Stimulated activated CD8-positive, alpha-beta memory T cell treated with anti-CD3 and anti-CD28 coated beads, Interleukin-2, amount 100 ng/mL, for 1 hour (primary cell): ENCODE measurements at places on chromosomes 7 and 10.

GRCh38 chr10:24307696-24308485, 99.0 kb downstream of the KIAA1217 start:
- no peak for DNase-seq

DNA sequence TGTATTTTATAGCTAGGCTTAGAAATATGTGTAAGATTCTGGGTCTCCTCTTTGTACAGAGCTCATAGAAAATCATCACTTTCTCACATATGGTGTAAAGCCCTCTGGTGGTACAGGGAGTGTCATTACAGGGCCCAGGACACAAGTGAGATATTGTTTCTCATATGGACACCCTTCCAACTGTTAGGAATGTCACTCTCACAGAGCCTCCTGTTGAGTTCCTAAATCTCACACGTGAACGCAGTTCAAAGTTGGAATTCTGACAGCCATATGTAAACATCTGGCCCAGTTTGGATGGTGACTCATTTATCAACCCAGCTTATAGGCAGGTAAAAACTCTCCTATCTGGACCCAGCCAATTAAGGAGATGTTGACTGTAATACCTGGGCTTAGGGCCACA, 35.4 kb upstream of the ZNF107 start:
- DNase-seq, result no peak

- DNase-seq, result no peak
These were observed 22.2 kb downstream of the CDNF start for GRCh38 chr10:14815681-14816080.

GRCh38 chr7:32070406-32071360, at the start of gene PDE1C:
Gene PDE1C (minus strand): TSS chr7:32070407.
- DNase-seq, result no peak

GRCh38 chr10:102801496-102801895, 35.7 kb downstream of the CYP17A1 start:
- no peak for DNase-seq

- DNase-seq, result no peak
These were observed 1.9 kb upstream of the PAX4 start for GRCh38 chr7:127619681-127620405.

DNA sequence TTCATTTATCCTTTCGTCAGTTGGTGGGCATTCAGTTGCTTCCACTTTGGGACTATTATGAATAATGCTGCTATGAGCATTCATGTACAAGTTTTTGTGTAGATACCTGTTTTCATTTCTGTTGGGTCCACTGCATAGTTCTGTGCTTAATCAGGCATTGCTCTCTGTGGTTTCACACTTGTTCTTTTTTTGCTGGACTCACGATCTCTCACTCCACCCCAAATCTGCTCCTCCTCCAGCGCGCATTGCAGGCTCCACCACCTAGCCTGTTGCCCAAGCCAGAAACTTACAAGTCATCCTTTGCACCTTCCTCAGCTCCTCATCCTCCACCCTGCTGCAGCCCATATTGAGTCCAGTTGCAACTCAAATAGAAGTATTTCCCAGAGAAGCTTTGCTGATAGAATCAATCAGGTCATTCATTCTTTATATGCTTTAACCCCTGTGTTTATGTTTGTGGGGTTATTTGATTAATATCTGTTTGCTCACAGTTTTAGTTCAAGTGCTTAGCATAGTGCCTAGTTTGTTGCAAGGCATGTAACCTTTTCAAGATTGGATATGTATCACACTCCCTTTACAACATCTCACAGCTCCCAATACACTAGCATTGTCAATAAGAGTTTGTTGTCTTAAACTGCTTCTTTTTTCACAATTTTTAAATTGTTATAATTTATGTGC, 16.6 kb upstream of the AFAP1L2 start:
- DNase-seq, result no peak

GRCh38 chr7:36925691-36926090, 201.4 kb upstream of the AOAH start:
- no peak for DNase-seq

DNA sequence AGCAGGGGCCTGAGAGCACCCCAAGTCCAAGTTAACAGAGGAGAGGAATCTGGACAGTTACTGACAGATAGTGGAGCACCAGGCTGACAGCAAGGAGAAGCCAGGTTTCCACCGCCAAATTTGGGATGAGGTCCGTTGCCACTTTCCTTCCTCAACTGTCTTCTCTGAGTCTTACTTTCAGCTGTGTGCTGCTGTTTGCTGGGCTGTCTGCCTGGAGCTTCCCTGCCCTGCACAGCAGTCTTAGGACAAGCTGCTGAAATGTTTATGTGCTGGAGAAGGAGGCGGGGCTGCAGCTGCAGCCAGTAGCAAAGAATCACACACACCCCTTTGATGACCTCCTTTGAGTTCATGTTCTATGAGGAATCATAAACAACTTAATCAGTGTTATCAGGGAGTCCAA, 17.4 kb upstream of the CYP3A7 start:
- no peak for DNase-seq

- DNase-seq, result no peak
These were observed 31.6 kb downstream of the ST7 start for GRCh38 chr7:116984917-116985316.

GRCh38 chr10:132648072-132648850, 110.7 kb downstream of the INPP5A start:
- no peak for DNase-seq

DNA sequence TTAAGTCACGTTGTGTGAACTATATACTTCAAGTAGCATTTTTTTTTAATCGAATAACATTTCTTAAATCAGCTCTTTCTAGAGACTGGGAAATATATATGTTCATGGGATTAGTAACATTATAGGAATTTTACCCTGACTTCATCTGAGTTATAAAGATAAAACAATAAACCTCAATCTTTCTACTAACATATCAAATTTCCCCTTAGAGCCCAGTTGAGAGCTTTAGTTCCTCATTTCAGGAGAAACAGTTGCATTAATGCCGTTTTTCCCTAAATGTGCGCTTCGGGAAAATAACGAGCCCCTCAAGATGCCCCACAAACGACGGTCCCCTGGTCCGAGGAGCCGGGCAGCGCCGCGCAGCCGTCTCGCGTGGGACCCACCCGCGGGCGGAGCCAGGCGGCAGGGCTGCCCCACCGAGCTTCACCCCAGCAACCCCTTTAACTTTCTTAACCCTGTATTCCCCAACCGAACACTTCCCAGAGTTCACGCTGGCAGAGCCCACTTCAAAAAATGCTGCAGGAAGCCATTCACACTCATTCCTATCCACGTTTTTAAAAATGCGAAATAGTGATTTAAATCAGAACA, 152.5 kb upstream of the YAE1 start:
- DNase-seq, result no peak

- DNase-seq, result no peak
These were observed 2.1 kb upstream of the TRIL start for GRCh38 chr7:28960071-28960840.

DNA sequence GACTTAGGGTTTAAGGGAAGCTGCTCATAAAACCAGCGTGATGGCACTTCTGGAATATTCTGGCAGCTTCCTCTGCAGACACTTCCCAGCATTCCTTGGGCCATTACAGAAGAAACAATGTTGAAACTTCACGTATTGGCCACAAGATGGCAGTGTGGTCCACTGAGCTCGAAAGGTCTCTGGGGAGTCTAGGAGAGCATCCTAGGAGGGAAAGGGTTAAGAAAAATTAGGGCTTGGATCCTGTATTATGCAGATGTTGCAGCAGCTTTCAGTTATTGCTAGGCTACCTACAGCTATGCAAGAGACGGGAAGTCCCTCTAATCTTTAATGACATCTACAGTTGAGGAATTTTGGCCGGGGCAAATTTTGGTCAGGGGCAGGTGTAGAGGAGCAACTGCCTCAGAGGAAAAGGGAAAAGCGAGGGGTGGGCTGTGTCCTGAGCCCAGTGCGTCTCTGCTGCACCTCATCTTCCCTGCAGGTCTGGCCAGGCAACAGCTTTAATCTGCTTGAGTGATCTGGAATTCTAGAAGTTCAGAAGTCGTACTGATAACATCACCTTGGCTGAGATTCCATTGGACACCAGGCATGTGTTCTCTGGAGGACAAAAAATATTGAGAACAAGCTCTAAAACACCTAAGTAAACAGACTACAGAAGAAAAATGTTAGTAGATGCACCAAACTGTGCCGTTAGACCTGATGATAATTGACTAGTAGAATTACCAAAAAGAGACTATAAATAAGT, 220.8 kb upstream of the PRSS58 start:
- no peak for DNase-seq

- DNase-seq, result no peak
These were observed 21.5 kb downstream of the SH3PXD2A start for GRCh38 chr10:103833731-103834365.

- DNase-seq, result no peak
These were observed 453.1 kb downstream of the SORCS1 start for GRCh38 chr10:106711313-106711906.

GRCh38 chr10:130968964-130969363, 342.6 kb downstream of the TCERG1L start:
- no peak for DNase-seq

DNA sequence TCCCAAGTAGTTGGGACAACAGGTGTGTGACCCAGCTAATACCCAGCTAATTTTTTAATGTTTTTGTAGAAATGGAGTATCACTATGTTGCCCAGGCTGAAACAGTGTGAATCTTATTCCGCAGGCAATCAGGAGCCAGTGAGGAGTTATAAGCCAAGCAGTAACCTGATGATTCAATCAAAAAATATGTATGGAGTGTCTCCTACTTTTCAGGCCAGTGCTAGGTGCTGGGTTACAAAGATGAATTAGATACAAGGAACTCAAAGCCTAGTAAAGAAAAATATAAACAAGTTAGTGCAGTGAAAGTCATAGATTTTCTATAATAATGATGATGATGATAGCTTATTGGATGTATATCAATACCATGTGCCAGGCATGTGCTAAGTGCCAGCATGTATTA, 13.2 kb upstream of the IFRD1 start:
- no peak for DNase-seq

- DNase-seq, result no peak
These were observed 80.9 kb upstream of the PARD3 start for GRCh38 chr10:34895977-34896376.

GRCh38 chr7:107405559-107405958, 64.3 kb upstream of the GPR22 start:
- no peak for DNase-seq

DNA sequence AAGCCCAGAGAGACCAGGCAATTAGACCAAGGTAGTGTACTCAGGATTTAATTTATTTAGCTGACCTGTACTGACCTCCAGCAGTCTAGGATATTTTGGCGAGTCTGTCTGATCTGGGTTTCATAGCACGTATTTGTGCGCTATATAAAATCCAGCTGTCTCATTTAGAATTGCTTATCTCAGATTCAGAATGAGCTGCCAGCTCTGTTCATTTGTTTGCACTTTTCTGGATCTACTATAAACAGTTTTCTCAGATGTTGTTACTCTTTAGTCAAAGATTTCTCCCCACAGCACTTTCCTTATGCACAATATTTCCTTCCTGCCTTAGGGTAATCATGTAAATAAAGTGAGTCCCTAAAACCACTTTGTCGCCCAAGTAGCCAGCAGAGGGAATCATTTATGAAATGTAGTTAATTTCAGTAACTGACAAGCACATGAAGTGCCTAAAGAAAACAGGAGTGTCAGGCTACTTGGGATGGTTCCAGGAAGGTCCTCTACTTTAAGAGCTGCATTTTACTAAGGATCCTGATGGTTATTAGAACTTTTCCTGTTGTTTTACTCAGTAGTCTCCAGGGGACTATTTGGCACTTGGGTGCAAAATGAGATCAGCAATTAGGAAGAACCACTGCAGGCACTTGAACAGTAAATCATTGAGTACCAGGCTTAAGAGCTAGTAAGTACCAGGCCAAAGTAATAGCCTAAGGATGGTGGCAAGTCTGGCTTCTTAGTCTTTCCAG, 226.4 kb downstream of the TWIST1 start:
- DNase-seq, result no peak

DNA sequence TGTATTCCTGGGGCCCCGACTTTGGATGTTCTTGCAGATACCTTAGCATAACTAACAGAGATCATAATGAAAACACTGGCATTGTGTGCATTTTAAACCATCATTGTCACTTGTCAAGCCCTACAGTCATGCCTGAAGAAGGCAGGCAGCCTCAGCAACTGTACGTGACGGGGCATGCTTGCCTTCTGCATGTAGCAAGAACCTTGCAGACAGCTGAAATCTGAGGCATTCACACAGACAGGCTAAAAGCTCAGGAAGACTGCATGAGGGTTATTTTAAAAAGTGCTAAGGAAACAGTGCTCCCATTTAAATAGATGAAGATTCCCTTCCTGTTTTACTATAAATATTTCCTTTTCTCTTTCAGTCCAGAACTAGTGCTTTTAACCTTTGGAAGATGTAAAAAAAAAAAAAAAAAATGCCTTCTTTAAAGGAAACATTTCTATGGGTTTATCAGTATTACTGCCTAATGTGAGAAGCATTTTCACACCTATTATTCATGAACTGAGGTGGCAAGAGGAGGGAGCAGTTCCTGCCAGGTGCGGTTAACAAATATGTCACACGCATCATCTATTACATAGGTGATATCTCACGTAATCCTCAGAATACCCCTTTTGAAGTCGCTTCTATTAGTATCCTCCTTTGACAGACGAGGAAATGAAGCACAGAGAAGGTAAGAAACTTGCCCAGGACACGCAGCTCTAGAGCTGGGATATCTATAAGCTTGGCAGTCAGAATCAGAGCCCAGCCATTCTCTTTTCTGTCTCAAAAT, 88.1 kb downstream of the PRKCQ start:
- peak; percentile 9 for DNase-seq

- DNase-seq, result no peak
These were observed 170.4 kb upstream of the C7orf33 start for GRCh38 chr7:148419856-148420832.

- no peak for DNase-seq
These were observed 1365.3 kb downstream of the GATA3 start for GRCh38 chr10:9419757-9420156.

GRCh38 chr7:77320137-77320536, 96.0 kb downstream of the GSAP start:
- DNase-seq, result no peak

GRCh38 chr10:126977216-126977615, 72.0 kb downstream of the DOCK1 start:
- DNase-seq, result no peak

GRCh38 chr10:86662186-86663045, 5.9 kb upstream of the LDB3 start:
- DNase-seq, result no peak

DNA sequence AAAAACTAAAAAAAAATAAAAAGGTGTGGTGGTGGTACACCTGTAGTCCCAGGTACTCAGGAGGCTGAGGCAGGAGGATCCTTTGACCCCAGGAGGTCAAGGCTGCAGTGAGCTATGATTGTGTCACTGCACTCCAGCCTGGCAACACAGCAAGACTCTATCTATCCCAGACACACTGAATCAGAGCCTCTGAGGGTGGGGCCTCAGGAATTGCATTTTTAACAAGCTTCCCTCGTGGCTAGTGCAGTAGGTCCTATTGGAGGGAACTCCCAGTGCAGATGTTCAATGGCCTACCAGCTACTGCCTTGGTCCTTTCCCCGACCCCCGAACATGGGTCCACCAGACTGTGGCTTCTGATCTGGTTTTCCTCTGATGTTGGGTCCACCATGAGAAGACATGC, 14.9 kb downstream of the STRA8 start:
- no peak for DNase-seq

GRCh38 chr10:95289003-95289920, 1.5 kb downstream of the PDLIM1 start:
- no peak for DNase-seq

GRCh38 chr7:90225181-90225580, 13.6 kb downstream of the STEAP2 start:
- DNase-seq, result no peak

- no peak for DNase-seq
These were observed 565.8 kb upstream of the MGMT start for GRCh38 chr10:128901236-128901635.

- DNase-seq, result peak; percentile 68
These were observed 60.8 kb upstream of the PPIF start for GRCh38 chr10:79286318-79286951.
